Left colon (tissue), 2 donors: ENCODE measurements at places on chromosomes 16 and 17.

- no peak for DNase-seq
Measured at GRCh38 chr16:53864819-53865493, 161.0 kb downstream of the FTO start.

DNA sequence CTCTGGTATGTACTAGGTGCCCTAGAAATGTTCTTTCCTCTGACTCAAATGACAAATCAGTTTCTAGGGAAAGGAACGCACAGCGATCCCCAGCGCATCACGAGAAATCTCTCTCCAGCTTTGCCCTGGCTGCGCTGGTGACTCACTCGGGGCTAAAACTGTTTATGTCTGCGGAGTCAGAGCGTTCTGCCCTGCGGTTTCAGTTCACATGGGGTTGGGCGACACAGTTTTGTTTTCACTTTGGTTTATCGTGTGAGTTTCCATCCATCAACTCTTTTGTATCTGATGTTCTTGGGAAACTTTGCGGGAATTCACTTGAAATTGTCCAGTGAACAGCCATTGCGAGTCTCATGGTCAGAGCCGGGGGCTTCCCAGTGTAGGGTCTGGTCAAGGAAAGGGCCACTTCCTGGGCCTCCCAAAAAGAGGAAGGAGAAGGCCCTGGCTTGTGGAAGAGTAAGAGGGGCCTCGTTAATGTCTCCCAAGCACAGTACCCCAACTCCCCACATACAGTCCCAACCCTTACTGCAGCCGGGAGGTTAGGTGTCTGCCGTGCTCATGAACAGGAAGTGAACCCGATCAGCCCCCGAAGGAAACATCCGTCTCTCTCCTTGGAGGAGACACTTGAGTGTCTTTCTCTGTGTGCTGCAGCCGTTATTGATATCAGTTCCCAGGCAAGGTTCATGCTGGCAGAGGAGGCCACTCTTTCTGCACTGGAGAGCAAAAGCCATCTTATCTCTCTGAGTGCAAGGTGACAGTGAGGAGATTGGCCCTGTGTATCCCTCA lies 643.2 kb downstream of the WWOX start:
- DNase-seq, result peak; percentile 60

DNA sequence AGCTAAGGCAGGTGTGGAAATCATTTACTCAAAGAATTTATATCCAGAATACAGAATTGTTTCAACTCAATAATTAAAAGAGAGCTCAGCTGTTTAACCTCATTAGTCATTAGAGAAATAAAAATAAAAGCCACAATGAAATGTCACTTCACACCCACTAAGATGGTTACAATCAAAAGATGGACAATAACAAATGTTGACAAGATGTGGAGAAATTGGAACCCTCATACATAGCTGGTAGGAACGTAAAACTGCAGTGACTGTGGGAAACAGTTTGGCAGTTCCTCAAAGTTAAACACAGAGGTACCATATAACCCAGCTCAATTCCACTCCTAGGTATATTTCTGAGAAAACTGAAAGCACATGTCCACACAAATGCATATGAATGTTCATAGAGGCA lies 49.8 kb downstream of the NDEL1 start:
- no peak for DNase-seq

- DNase-seq, result peak; percentile 2
Measured at GRCh38 chr17:50207792-50208567, 6.5 kb upstream of the COL1A1 start.

GRCh38 chr17:511001-511698 lies 158.5 kb upstream of the RPH3AL start:
- DNase-seq, result no peak

DNA sequence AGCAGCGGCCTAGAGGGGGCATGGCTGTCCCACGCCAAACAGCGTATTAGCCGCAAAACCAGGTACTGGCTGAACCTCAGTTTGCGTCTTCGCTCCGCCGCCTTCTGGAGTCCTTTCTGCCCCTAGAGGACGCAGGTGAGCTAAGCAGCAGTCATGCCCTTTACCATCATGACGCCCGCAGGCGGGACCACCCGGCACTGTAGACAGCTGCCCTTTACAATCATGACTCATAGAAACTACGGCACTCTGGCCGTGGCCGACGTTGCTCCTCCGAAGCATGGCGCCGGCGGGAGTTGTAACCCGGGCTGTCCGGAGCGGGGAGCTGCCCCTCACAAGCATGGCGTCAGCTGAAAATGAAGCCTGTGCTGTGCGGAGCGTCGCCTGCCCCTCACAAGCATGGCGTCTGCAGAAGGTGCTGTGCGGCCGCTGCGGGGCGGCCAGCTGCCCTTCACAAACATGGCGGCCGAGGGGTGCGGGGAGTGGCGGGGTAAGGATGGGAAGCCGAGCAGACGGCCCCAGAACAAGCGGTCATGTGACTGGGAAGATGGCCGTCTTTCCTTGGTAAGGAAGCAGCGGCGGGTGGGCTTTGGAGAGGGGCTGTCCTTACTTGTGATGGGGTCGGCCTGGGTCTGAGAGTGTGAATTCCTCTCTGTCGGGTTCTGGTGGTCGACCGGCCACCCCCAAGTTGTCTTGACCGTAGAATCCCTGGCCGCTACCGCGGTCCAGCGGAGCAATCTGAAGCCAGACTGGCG lies at the start of gene VPS35L:
VPS35L (plus strand) TSS at position 518 of the 752 bp plus-strand sequence; CDS start at position 545, 27 bp downstream.
- peak; percentile 98 for DNase-seq

GRCh38 chr17:9175700-9176467 lies 154.6 kb downstream of the NTN1 start:
- no peak for DNase-seq

- DNase-seq, result no peak
Measured at GRCh38 chr17:74328487-74328886, 2.5 kb downstream of the KIF19 start.

DNA sequence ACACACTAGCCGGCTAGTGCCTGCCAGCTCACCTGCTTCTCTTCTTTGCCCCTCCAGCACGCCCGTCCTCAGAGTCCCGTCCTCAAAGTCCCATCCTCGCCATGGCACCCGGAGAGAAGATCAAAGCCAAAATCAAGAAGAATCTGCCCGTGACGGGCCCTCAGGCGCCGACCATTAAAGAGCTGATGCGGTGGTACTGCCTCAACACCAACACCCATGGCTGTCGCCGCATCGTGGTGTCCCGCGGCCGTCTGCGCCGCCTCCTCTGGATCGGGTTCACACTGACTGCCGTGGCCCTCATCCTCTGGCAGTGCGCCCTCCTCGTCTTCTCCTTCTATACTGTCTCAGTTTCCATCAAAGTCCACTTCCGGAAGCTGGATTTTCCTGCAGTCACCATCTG lies 3.6 kb downstream of the SCNN1G start:
- no peak for DNase-seq

GRCh38 chr16:57422026-57422944 lies 17.7 kb downstream of the CCL17 start:
- no peak for DNase-seq
